ENCODE measurements at places on chromosomes 11 and 22.

- DNase-seq, result no peak
- no peaks in the 10 kb centered on the region for H3K27me3 ChIP-seq
- H3K36me3 ChIP-seq, result no peaks in the 10 kb centered on the region
- no peak overlapping the region for H3K4me3 ChIP-seq
These were observed 7.8 kb upstream of the KDM2A start for GRCh38 chr11:67111261-67111660.

GRCh38 chr22:19169947-19170318, 8.6 kb downstream of the SLC25A1 start:
- H3K4me1 ChIP-seq, result peaks cover 13% of the 10 kb centered on the region
- H3K36me3 ChIP-seq, result no peaks in the 10 kb centered on the region
- no peak overlapping the region for H3K4me3 ChIP-seq
- DNase-seq, result peak; percentile 55

DNA sequence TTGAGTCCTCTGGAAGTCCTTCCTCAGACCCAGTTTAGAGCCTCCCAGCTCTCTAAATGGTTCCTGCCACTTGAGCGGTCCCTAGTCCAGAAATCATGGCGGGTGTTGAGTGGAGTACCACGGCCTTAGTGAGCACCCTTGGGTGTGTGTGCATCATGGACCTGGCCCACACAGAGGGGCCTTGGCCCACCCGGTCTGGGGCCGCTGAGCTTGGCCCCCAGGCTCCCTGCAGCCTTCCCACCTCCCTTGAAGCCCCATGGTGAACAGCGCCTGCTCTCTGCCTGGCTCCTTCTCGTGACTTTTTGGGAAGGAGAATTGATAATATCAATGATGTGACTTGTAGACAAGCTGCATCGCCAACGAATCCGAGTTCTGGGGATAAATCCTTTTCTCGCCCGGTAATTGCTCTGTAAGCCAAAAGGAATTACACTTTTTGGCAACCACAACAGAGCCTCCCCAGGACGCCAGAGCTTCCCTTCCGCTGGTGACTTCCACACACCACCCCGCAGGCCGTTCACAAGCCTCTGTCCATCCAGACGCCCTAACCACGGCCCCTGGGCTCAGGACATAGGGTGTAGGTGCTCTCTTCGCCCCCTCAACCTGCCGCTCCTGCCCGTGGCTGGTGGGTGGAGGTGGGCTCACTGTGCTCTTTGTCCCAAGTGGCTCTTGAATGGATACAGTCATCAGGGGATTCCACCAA, 93.8 kb downstream of the NECTIN1 start:
- H3K27ac ChIP-seq, result no peak overlapping the region
- H3K27me3 ChIP-seq, result no peaks in the 10 kb centered on the region
- H3K36me3 ChIP-seq, result no peaks in the 10 kb centered on the region
- peaks cover 8% of the 10 kb centered on the region for H3K4me1 ChIP-seq
- H3K4me3 ChIP-seq, result no peak overlapping the region

DNA sequence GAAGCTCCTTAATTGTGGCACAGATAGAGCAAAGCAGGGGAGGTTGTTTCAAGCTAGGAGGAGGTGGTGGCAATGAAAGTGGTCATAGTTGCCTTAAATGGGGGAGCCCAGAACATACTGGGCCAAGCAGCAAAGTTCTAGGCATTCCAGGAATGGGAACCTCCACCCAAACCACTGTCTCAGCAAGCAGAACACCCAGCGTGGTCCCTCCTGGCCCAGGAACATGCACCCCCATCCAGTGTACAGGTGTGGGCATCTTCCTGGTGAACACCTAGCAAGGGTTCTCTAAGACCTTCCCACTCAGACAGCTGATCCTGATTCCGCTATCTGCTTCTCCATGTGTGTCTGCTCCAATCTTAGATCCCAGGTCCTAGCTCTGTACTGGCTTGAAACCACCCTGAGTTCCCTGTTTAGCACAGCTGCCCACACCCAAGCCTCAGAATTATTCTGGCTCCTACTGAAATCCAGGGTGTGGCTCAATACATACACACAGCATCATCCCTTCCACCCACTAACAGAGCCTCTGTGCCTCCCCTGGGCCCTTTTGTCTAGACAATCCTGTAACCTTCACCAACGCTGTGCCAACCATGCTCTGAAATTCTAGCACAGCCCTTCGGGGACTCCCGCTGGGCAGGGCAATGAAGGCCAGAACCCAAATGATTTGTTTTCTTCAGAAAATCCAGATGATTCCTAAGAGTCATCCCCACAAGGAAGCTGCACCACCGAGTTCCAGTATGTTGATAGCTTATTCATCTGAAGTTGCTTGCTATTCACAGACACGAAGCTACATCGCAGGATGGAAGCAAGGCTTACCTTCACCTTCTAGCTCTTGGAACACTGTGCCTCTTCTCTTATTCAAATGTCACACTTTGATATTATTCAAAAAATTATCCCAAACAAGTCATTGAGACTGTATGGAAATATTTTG, 76.6 kb downstream of the ABTB2 start:
- H3K4me1 ChIP-seq, result peaks cover 3% of the 10 kb centered on the region
- DNase-seq, result no peak
- no peak overlapping the region for H3K27ac ChIP-seq
- no peak overlapping the region for H3K4me3 ChIP-seq
- no peaks in the 10 kb centered on the region for H3K36me3 ChIP-seq
- H3K27me3 ChIP-seq, result no peaks in the 10 kb centered on the region

DNA sequence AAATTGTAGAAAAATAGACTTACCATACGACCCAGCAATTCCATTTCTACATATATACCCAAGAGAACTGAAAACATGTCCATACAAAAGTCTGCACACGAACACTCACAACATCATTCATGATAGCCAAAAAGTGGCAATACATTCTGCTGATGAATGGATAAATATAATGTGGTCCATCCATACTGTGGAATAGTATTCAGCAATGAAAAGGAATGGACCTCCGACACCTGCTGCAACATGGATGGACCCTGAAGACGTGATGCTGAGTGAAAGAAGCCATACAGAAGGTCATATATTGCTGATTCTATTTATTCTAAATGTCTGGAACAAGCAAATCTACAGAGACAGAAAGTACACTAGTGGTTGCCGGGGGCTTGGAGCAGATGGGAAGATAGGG, 19.2 kb downstream of the CPT1A start:
- H3K27me3 ChIP-seq, result no peaks in the 10 kb centered on the region
- DNase-seq, result no peak
- no peak overlapping the region for H3K4me3 ChIP-seq
- no peaks in the 10 kb centered on the region for H3K4me1 ChIP-seq
- H3K36me3 ChIP-seq, result no peaks in the 10 kb centered on the region
- H3K27ac ChIP-seq, result no peak overlapping the region

GRCh38 chr22:45454275-45454674, 40.8 kb downstream of the RIBC2 start:
- DNase-seq, result no peak
- no peaks in the 10 kb centered on the region for H3K36me3 ChIP-seq
- no peaks in the 10 kb centered on the region for H3K27me3 ChIP-seq
- H3K27ac ChIP-seq, result no peak overlapping the region
- no peak overlapping the region for H3K4me3 ChIP-seq
- no peaks in the 10 kb centered on the region for H3K4me1 ChIP-seq
